Fibroblast of villous mesenchyme (primary cell): ENCODE measurements at places on chromosomes 5 and 9. TPM values are rescaled to one million over a fixed set of nuclear protein-coding genes. Genes with fewer than 3 reads are reported as not detected.
A peak's percentile ranks its signal among the peaks of the same experiment; 100 is the strongest.

LRRC19 gene
- total RNA-seq = not detected in 2 replicates

DNA sequence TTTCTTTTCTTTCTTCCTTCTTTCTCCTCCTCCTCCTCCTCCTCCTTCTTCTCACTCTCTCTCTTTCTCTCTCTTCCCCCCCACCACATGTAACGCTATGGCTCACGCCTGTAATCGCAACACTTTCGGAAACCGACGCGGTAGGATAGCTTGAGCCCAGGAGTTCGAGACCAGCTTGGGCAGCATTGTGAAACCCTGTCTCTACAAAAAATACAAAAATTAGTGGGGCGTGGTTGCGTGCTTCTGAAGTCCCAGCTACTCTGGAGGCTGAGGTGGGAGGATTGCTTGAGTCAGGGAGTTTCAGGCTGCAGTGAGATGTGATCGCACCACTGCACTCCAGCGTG, 736 bp upstream of the GLDC start:
- no peak for DNase-seq

DNA sequence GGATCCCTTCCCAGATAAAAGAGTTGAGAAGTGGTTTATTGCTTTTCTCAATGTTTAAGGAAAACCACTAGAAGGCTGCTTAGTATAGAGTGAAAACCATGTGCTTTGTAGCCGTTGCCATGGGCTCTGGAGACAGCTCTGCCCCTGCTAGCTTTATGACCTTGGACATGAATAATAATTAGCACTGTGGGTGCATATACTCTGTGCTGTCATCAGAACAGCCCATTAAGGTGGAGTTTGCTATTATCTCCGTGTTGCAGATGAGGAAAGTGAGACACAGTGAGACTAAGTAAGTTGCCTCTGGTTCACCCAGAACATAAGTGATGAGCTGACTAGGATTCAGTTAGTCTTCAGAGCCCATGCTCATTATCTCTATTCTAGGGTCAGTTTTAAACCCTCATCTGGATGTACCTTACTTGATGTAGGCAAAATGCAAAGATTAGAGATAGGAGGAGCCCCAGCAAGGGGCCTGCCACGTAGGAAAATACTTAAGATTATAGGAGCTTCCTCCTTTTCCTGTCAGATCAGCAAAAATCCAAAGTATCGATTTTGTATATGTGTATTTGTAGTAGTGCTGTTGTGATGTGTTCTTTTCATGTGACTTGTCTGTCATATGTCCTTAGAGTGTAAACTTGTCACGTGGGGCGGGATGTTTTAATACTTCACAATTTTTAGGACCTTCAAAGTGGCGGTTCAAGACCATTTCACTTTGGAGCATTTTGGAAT, 102.5 kb downstream of the TLE4 start:
- no peak for DNase-seq

DNA sequence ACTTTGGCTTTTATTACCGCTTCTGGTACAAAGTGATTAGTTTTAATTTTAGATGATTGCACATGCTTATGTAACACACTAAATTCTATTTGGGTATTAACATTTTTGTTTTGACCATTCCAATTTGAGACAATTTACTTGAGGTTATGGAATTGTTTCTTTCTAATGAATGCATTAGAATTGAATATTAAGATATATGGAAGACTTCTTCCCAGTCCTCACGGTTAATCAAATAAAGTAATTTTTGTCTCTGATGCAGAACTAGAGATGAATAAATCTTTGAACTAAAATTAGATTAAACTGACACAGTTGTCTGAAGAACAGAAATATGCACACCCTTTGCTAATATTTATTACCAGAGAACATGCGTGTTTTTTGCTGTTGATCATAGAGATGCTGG, 127.1 kb upstream of the FBXL17 start:
- no peak for DNase-seq

- DNase-seq = no peak
Measured at GRCh38 chr9:69805962-69806515, 14.6 kb upstream of the CFAP95 start.

DNA sequence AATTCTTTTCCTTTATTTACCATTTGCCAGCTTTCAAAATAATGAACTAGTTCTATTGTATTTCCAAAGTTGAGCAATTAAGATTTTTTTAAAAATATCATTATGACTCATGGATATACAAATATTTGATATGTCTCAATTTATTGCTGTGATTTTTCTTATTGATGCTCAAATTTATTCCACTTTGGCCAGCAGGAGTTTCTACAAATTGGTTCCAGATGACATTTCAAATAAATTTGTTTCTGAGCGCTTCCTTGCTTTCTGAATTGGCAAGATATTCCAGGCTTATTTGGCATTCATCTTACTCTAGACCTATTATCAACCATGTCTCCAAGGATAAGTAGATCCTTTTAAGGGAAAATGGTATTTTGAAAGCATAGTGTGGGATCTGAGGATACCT, 58.5 kb upstream of the TJP2 start:
- DNase-seq = peak; percentile 19

- DNase-seq = no peak
Measured at GRCh38 chr5:173758676-173759075, 129.5 kb upstream of the CPEB4 start.

GRCh38 chr9:130142056-130142455, 30.1 kb upstream of the NCS1 start:
- DNase-seq = no peak

- peak; percentile 79 for DNase-seq
Measured at GRCh38 chr5:173477345-173478040, 139.0 kb downstream of the BOD1 start.

DNA sequence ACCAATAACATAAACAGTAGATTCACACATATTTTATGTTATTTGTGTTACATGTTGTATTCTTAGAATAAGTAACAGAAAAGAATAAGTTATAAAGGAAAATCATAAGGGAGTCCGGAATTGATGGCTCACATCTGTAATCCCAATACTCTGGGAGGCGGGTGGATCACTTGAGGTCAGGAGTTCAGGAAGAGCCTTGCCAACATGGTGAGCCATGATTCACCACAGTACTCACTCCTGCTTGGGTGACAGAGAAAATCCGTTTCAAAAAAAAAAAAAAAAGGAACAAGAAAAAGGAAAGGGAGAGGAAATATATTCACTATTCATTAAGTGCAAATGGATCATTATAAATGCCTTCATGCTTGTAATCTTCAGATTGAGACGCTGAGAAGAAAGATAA, 533.3 kb upstream of the CDH9 start:
- no peak for DNase-seq

DNA sequence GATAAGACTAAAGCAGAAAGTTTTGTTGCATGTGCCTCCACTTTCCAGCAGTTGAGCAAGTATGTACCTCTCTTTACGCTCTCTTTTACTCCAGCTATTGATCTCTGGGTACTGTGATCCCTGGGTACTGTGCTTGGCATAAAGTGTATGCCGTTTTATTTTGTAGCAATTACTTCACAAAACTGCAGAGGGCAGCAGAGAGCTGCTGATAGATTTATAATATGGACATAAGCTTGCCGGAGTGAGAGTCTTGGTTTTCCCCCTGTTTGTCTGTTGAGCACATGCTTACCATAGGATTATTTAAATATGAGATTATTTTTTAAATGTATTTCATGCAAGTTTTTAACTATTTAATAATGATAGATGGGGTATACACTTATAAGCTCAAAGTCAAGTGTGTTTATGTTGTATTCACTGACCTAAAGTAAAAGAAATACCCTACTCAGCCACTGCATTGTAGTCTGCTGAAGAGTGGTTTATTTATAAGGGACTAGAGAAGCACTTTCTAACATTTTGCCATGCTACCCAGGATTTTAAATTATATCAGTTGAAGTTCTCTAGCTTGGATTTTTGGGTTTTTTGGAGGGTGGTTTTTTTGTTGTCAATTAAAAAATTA, 13.0 kb downstream of the TTC1 start:
- peak; percentile 80 for DNase-seq

DNA sequence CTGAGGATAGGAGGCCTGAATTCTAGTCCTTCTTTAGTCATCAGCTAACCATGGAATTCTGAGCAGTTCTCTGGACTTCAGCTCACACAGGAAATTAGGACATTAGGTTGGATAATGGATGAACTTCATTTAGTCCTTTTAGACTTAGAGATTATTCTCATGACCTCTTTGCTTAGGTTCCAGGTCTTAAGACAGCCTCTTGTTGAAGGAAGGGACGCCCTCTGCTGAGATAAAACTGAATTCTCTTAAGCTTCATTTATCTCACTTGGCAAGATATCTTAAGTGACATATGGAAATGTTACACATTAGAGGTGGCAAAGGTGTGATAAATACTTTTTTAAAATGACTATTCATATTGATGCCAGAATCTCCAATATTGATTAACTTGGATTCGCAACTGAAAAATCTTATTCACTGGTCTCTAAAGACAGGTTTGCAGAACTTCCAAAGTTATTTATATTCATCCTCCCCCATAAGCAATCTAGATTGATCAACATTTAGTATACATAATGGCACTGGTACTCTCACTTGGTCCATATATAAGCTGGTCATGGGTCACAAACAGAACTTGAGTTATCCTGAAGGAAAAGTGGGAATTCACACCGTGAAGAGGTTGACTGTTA, 16.9 kb upstream of the ZNF366 start:
- DNase-seq = peak; percentile 89

GRCh38 chr5:58135571-58136335, 324.1 kb downstream of the PLK2 start:
- peak; percentile 64 for DNase-seq

DNA sequence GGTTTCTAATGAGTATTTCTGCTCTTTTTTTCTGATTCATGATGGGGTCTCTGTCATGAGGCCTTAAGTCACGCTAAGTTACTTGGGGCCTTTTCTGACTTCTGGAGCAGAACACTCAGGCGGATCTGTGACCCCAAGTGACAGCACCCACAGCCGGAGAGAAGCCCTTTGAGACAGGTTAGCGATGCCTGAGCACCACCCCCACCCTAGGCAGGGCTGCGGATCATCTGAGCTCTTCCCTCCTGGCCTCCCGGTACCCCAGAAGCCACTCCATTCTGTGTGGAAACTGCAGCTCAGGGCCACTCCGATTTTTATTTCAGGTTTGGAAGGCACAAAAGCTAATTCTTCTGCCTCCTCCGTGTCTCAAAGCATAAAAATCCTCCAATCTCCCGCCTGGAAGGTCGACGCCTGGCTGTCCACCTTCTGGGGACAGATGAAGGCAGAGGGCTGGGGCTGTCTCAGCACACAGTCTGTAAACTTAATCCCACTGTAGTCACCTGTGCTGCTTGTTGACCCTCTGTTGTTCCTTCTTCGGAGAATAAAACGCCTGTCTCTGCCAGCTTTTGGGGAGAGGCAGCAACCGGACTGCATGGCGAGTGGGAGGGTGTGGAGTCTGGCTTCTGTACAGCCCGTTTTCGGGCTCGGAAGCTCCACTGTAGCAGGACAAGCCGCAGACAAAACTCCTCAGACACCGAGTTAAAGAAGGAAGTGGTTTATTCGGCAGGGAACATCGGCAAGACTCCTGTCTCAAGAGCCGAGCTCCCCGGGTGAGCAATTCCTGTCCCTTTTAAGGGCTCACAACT, 88.8 kb downstream of the SPRY4 start:
- DNase-seq = no peak

- DNase-seq = no peak
Measured at GRCh38 chr5:174198541-174198940, 153.0 kb downstream of the NSG2 start.

- DNase-seq = peak; percentile 64
Measured at GRCh38 chr5:160398806-160399205, 1.0 kb downstream of the FAM200C start.
